A549 treated with CpdA at 1 μM for 4 hours (cell line): ENCODE measurements at places on chromosomes 4 and X. TPM values are rescaled to one million over a fixed set of nuclear protein-coding genes. Genes with fewer than 3 reads are reported as not detected.

Gene FGFBP1
- 3.3 to 4.3 TPM (median 3.8 TPM) in 5 replicates for total RNA-seq

Gene DRP2
- 0.16 to 0.30 TPM (median 0.25 TPM) in 5 replicates for total RNA-seq

Gene NALF2
- 5.2 to 6.4 TPM (median 6.1 TPM) in 5 replicates for total RNA-seq

Gene FOXO4
- total RNA-seq, result 1.3 to 1.8 TPM (median 1.7 TPM) in 5 replicates

Gene SLC9B2
- 6.7 to 9.9 TPM (median 7.9 TPM) in 5 replicates for total RNA-seq

Gene RASSF6
- 0.57 to 0.90 TPM (median 0.83 TPM) in 5 replicates for total RNA-seq

Gene MTTP
- total RNA-seq, result 0.06 TPM in 1 of 5 replicates, not detected in the others

Gene SLC4A4
- total RNA-seq, result 1.6 to 2.9 TPM (median 2.1 TPM) in 5 replicates

Gene CYTL1
- not detected in 5 replicates for total RNA-seq

Gene TRIM60
- not detected in 5 replicates for total RNA-seq

Gene CLTRN
- total RNA-seq, result 0.70 to 1.5 TPM (median 0.77 TPM) in 5 replicates

Gene RENBP
- 0.11 to 0.24 TPM (median 0.14 TPM) in 5 replicates for total RNA-seq

Gene ADAD1
- not detected in 5 replicates for total RNA-seq

Gene MAGED4
- 3.2 to 12.0 TPM (median 7.7 TPM) in 5 replicates for total RNA-seq

Gene DCLK2
- 8.7 to 11.2 TPM (median 9.0 TPM) in 5 replicates for total RNA-seq

Gene TLR1
- total RNA-seq, result 0.64 to 1.4 TPM (median 0.83 TPM) in 5 replicates

Gene TMPRSS11B
- total RNA-seq, result not detected in 5 replicates

Gene KCNIP4
- not detected in 5 replicates for total RNA-seq

Gene RP2
- 10.1 to 16.2 TPM (median 10.6 TPM) in 5 replicates for total RNA-seq

Gene HOPX
- not detected in 5 replicates for total RNA-seq
